ENCODE measurements at places on chromosomes 3 and 15.

DNA sequence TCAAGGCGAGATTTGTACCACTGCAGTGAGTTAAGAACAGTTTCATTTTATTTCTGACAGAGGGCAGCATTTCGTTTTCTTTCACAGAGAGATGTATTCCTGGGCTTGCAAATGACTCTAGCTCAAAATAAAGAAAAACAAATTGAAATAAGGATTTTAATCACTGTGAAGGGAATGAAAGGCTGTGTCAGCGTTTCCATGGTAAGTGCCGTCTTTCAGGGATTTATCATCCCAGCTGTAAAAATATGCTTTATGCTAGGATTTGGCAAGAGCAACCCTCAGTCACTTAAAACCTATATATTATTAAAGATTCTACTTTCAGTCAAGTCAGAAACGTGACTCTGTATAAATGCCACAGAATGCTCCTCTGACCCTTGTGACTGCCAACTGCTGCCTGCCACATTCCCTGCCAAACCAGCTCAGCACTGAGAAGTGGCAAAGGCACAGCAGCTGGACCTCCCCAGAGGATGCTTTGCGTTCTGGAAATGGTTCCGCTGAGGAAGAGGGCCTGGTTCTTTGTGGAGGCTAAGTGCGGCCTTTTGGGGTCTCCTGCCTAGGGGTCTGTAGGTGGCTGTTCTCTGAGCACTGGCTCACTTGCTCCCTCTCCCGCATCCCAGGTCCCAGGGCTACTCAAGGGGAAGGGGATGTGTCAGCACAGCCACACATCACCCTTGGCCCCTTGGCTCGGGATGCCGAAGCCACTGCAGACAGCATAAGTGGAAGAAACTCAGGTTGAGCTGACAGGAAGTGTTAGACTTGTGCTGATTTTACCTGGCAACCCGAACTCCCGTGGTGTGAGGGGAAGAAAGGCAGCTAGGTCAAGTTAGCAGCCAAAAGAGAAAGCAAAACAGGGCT lies 56.6 kb upstream of the POMGNT2 start:
- peak; percentile 27 for DNase-seq

GRCh38 chr3:42698216-42698910 lies 4.2 kb downstream of the HHATL start:
- no peak for DNase-seq

DNA sequence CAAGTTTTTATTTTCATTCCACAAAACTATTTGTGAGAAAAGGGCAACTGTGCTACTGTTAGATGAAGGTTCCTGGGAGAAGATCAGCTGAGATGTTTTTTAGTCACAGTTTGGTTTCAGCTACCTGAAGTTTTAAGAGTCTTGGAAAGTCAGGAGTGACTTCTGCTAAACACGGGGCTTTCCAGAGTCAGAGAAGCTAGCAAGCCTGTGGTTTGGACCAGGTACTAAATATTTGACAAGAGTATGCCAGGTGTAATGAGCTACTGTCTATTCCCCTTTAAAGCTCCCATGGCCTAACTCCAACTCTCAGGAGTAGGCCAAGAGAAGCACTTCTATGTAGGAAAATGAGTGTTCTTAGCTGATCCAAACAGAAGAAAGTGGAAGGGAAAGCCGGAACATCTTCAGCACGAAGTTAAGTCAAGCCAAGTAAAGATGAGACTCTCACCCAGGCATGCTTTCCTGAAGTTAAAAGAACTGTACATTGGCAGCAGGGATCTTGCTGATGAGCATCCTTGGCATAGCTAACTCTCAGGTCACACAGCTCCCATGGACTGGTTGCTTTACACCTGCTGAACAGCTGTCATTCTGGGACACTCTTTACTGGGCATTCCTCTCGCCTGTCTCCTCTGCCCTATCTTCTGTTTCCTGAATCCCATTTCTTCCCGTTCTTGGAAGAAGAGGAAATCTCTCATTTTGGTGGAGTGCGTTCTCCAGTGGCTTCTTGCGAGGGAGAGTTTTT lies 22.5 kb downstream of the TM4SF18 start:
- DNase-seq = no peak

- peak; percentile 27 for DNase-seq
These were observed at the start of gene SV2B for GRCh38 chr15:91099995-91100813. Gene SV2B, plus strand, starts transcription at chr15:91100257. Its CDS starts 126,007 bp downstream, at chr15:91226264.

- no peak for DNase-seq
These were observed 92.0 kb upstream of the CCDC54 start for GRCh38 chr3:107285197-107285596.

- DNase-seq = no peak
These were observed 500.6 kb upstream of the AGTR1 start for GRCh38 chr3:148197061-148197460.

- DNase-seq = no peak
These were observed 18.6 kb upstream of the ZBTB20 start for GRCh38 chr3:115165701-115166100.

DNA sequence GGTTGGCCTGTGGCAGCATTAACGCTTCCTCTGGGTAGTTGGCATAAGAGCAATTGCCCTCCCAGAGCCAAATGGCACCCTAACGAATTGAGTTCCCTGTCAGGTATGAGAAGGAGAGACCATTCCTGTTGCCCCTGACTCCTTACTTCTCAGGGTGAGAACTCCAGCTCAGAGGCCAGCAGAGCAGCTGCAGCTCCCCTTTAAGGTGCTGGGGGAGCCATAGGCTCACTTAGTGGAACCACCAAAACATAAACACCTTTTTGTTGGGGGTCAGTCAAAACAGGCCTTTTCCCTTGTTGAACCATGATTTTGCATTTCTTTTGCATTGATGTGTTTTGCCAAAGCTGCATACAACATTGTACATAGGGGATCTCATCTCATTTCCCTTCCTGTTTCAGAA lies 28.1 kb upstream of the LHFPL4 start:
- DNase-seq = no peak

- DNase-seq = peak; percentile 38
These were observed 569 bp downstream of the TMEM266 start for GRCh38 chr15:76060118-76060989.

DNA sequence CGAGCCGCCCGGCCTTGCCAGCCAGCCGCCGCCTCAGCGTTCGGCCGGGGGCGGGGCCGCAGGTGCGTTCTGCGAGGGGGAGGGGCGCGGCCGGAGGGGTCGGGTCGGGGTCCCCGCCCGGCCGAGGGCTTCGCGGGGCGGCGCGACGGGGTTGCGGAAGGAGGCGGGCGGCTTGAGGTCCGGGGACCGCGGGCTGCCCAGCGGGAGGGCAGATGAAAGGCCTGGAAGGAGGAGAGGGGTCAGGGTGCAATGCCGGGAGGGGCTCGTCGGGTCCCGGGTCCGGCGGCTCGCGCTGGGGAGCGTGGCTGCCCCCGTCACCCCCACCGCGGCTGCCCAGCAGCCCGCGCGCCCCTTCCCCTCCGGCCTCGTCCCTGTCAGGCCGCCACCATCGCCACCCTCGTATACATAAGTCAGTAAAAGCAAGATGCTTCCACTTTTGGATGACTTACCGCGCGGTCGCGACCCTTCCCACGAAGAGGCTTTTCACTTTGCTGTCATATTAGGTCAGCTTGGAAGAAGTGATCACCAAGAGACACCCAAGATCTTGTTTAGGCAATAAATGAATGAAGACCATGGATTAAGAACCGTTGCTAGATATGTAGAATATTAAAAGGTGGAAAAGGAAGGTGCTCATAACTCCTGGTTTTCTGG lies 620 bp upstream of the ANP32A start:
- peak; percentile 17 for DNase-seq

DNA sequence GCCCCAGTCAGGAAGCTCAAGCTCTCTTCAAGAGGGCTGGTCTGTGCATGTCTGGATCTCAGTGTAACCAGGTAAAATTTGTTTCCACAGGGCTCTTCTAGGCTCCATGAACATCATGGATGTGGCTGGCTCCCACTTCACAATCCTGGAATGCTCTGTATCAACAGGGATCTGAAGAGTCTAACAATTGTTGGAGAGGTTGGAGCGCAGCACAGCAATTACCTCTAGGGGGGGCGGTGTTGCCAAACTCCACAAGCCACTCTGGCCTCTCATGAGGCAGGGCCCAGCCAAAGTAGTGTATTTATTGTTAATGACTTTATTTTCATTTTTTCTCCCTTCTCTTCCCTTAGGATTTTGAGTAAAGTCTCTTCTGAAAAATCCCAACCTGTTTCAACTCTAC lies 6.1 kb upstream of the EIF2B5 start:
- no peak for DNase-seq

GRCh38 chr15:82828075-82828474 lies 18.6 kb downstream of the WHAMM start:
- DNase-seq = no peak

DNA sequence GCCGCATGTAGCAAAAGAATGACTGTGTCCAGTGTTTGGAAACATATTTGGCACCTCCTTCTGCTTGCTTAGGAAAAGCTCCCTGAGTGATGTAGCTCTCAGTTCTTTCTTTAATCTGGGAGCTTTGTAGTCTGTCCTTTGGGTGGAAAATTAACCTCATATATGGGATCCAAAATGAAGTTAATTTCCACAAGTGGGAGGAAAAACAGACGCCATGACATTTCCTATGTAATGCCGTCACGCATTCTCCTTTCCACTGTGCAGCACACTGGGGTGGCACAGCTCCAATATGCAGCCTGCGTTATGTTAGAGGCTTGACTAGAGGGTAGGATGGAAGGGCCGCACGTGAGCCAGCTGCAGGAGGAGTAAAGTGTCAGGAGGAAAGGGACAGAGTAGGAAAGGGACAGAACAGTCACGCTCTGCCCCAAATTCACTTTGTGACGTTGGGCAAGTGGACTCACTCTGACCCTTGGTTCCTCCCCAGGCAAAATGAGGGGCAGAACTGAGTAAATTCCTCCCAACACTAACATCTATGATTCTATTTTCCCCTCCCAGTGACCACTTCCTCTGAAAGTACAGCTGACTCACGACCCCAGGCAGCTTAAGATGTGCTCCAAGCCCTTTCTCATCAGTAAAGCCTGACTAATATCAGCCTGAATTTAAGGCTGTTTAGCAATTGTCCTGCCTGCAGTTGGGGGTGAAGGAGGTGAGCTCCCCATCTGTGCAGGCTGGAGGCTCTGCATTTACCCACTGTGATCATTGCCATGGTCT lies 176.5 kb upstream of the PFN2 start:
- DNase-seq = no peak

GRCh38 chr15:35439291-35439690 lies 106.7 kb downstream of the DPH6 start:
- DNase-seq = no peak

GRCh38 chr3:97979610-97980009 lies 7.4 kb upstream of the RIOX2 start:
- no peak for DNase-seq

- no peak for DNase-seq
These were observed 63.2 kb downstream of the PXYLP1 start for GRCh38 chr3:141294848-141295247.

Measured in stimulated activated CD4-positive, alpha-beta T cell treated with anti-CD3 and anti-CD28 coated beads, Interleukin-4, amount 100 ng/mL, for 24 hours (primary cell).